ENCODE measurements at places on chromosomes 7 and 10. TPM values are rescaled to one million over a fixed set of nuclear protein-coding genes. Genes with fewer than 3 reads are reported as not detected.
A peak's percentile ranks its signal among the peaks of the same experiment; 100 is the strongest.

The WEE2 gene
- not detected for total RNA-seq

The HOXA3 gene
- total RNA-seq = not detected

The TAS2R3 gene
- 1.0 TPM for total RNA-seq

The DPYSL4 gene
- total RNA-seq = 3.3 TPM

DNA sequence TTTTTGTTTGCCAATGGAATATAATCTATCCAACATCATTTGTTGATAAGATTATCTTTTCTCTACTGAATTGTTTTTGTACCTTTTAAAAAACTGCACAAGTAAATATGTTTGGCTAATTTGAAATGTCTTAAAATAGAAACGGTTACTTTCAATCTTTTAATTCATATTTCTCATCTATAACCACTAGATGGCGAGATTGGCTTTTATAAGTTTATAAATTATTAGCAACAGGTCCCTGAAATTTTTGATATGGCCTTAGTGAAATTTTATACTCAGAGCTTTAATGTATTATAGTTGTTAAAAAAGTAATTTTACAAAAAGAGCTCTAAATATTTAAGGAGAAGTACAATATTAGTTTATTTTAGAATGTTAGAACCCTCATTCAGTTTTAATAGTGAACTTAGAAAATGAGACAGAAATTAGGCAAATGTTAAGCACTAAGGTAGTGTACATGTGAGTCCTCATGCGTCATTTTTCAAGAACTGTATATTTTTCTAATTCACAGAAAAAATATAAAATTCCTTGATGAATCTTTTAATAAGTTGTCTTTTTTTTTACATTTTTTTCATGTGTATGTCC is 592.5 kb downstream of the ARL4A start:
- peak; percentile 13 for DNase-seq
- no peaks in the 10 kb centered on the region for H3K4me1 ChIP-seq
- no peaks in the 10 kb centered on the region for H3K36me3 ChIP-seq

GRCh38 chr10:6718550-6718949 is 138.5 kb upstream of the PRKCQ start:
- no peak overlapping the region for H3K4me3 ChIP-seq
- no peaks in the 10 kb centered on the region for H3K27me3 ChIP-seq
- no peak overlapping the region for H3K27ac ChIP-seq
- DNase-seq = no peak

The ALOX5 gene
- total RNA-seq = 0.93 TPM

- DNase-seq = peak; percentile 29
- peak overlapping the region; percentile 72 for H3K4me3 ChIP-seq
- H3K27me3 ChIP-seq = no peaks in the 10 kb centered on the region
- peaks cover 65% of the 10 kb centered on the region for H3K4me1 ChIP-seq
Measured at GRCh38 chr10:46268076-46268881, 18.5 kb upstream of the ANTXRL start.

DNA sequence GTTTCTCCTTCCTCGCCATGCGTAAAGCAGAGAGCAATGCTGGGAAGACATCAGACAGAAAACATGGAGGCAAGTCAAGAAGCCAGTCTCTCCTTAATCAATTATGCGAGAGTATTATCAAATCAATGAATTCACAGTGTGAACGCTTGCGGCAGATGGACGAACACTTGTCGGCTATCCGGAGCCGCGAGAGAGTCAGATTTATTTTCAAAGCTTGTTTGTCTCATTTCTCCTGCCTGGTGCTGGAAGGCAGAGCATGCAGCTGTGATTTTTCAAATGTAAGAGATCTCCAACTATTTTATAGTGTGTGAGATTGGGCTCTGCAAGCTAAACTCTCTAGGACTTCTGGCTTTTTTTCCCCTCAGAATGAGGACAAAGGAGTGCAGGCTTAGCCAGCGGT is 252.3 kb downstream of the SNX10 start:
- no peak overlapping the region for H3K27ac ChIP-seq
- H3K4me3 ChIP-seq = no peak overlapping the region
- no peaks in the 10 kb centered on the region for H3K36me3 ChIP-seq

DNA sequence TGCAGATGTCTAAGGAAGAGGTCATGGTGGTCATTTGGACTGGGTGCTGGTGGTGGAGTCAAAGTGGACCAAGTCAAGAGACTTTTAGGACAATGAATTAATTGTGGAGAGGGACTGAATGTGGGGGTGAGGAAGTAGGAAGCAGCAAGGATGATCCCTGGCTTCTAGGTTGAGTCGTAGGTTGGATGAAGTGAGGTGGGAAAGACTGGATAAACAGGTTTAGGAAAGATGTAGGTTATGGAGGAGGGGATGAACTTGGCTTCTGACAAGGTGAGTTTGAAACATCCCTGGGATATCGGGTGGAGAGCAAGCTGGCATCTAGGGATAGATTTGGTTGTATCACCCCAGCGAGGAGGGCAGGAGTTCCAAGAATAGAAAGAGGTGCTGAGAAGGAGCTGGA is 7.6 kb downstream of the SEMA4G start:
- H3K4me1 ChIP-seq = no peaks in the 10 kb centered on the region
- H3K27ac ChIP-seq = no peak overlapping the region
- no peaks in the 10 kb centered on the region for H3K27me3 ChIP-seq

GRCh38 chr7:150337179-150337578 is 4.2 kb downstream of the RARRES2 start:
- H3K4me1 ChIP-seq = peaks cover 4% of the 10 kb centered on the region
- H3K36me3 ChIP-seq = no peaks in the 10 kb centered on the region
- H3K27me3 ChIP-seq = peaks cover 3% of the 10 kb centered on the region
- H3K27ac ChIP-seq = no peak overlapping the region

DNA sequence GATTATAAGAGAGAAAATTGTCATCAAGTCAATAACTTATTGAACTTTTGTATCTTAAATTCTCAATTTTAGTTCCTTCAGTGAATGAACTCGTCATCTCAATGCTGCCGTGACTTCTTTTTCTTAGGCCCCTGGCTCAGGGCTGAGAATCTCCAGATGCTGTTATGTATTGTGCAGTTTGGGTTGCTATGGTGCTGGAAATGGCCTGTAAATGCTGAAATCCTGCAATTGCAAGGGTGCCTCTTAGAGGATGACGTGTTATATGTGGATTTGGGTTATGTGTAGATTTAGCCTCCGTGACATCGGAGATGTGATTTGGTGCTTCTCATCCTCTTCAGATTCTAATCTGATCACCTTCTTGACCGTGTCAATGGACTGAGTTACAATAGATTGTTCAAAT is 55.7 kb upstream of the ZRANB1 start:
- no peak for DNase-seq
- no peak overlapping the region for H3K27ac ChIP-seq
- no peaks in the 10 kb centered on the region for H3K4me1 ChIP-seq
- H3K27me3 ChIP-seq = no peaks in the 10 kb centered on the region

The H2AZ2 gene
- 243 TPM for total RNA-seq

DNA sequence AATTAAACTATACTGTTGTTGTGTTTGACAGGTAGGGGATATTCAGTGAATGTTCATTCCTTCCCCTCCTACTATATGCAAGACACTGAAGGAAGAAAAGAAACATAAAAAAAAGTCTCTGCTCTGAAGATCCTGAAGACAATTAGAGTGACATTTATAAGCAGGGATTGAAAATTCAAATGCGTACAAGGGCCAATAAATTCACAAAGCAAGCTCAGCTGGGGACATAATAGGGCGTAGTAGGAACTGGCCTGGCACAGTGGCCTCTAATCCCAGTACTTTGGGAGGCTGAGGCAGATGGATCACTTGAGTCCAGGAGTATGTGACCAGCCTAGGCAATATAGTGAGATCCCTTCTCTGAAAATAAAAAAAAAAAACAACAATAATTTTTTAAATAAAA is 104.9 kb upstream of the KMT2E start:
- H3K36me3 ChIP-seq = no peaks in the 10 kb centered on the region
- H3K27me3 ChIP-seq = peaks cover 7% of the 10 kb centered on the region
- H3K4me3 ChIP-seq = no peak overlapping the region
- no peak for DNase-seq

The ZNF425 gene
- total RNA-seq = 1.4 TPM

DNA sequence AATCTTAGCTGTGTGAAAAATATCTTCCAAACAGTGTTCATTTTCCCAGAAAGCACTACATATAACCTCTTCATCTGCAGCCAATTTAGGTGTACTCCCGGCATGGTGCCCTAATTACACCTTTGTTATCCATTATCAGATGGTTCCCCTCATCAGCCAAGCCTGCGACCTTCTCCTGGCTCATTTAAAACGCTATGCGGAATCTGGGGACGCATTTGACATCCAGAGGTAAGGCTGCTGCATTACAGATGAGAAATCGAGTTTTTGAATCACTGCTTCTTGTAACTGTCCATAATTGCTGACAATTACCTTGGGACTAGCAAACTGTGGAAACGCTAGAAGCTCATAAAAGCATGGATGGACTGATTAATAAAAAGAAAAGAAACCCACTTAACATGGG is 109.5 kb downstream of the PARP12 start:
- DNase-seq = no peak
- no peaks in the 10 kb centered on the region for H3K4me1 ChIP-seq
- no peaks in the 10 kb centered on the region for H3K36me3 ChIP-seq

DNA sequence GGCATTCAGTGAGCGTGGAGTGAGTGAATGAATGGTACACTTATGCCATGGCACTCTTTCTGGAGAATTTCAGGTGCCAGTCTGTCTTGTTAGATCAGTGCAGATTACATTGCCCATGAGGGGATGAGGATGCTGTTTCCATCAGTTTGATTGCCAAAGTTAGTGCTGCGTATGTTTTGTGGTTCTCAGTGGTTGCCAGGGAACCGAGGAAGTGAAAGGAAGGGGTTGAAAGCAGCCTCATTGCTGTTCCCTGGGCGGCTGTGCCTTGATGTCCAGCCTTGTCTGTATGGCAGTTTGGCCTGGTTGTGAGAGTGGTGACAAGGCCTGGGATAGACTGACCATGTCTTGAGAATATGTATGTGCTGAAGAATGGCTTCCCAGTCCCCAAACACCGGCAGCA is 30.2 kb downstream of the WBP1L start:
- no peaks in the 10 kb centered on the region for H3K27me3 ChIP-seq
- no peak overlapping the region for H3K27ac ChIP-seq
- no peak overlapping the region for H3K4me3 ChIP-seq
- no peak for DNase-seq

- DNase-seq = no peak
- H3K4me3 ChIP-seq = no peak overlapping the region
Measured at GRCh38 chr7:47408675-47409074, 173.2 kb downstream of the TNS3 start.

- H3K4me1 ChIP-seq = no peaks in the 10 kb centered on the region
- no peak overlapping the region for H3K27ac ChIP-seq
- DNase-seq = no peak
- no peak overlapping the region for H3K4me3 ChIP-seq
Measured at GRCh38 chr7:108087778-108088177, 42.4 kb downstream of the LAMB4 start.

GRCh38 chr10:28879875-28880682 is 202.8 kb downstream of the BAMBI start:
- H3K27ac ChIP-seq = no peak overlapping the region
- no peak for DNase-seq
- H3K36me3 ChIP-seq = no peaks in the 10 kb centered on the region
- H3K4me1 ChIP-seq = no peaks in the 10 kb centered on the region
- H3K4me3 ChIP-seq = no peak overlapping the region

GRCh38 chr10:30017556-30017955 is 41.8 kb downstream of the JCAD start:
- no peak overlapping the region for H3K4me3 ChIP-seq
- H3K4me1 ChIP-seq = no peaks in the 10 kb centered on the region
- H3K27ac ChIP-seq = no peak overlapping the region

The TRIM73 gene
- total RNA-seq = 4.7 TPM

DNA sequence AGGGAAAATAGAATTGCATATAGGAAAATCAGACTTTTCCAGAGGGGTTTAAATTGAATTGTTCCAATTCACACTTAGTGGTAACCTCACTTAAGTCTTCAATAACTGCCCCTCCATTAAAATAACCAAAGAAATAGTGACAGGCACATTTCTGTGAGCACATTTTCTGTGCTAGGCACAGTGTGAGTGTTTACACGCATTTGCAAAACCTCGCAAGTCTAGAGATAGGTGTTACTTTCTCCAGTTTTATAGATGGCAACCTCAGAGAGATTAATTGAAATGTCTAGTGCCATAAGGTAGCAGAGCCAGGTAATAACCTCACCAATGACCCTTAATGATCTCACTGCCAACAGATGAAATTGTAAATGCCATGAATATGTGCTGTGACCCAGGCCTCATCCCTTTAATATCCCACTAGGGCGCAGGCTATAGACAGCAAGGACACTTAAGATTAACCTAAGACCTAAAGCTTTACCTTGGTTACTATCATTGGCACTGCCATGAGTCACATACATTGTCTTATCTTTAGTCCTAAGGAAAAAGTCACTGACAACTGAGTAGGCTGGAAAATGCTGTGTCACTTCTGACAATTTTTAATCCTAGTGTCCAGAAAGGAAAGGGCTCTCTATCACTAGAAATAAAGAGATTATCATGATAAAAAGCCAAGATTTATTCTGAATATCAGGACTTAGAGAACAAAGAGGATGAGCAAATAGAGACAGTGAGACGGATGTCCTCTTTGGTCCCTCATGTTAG is 187.8 kb downstream of the PPP1R17 start:
- no peak overlapping the region for H3K27ac ChIP-seq
- no peaks in the 10 kb centered on the region for H3K36me3 ChIP-seq
- no peaks in the 10 kb centered on the region for H3K27me3 ChIP-seq
- no peak for DNase-seq

DNA sequence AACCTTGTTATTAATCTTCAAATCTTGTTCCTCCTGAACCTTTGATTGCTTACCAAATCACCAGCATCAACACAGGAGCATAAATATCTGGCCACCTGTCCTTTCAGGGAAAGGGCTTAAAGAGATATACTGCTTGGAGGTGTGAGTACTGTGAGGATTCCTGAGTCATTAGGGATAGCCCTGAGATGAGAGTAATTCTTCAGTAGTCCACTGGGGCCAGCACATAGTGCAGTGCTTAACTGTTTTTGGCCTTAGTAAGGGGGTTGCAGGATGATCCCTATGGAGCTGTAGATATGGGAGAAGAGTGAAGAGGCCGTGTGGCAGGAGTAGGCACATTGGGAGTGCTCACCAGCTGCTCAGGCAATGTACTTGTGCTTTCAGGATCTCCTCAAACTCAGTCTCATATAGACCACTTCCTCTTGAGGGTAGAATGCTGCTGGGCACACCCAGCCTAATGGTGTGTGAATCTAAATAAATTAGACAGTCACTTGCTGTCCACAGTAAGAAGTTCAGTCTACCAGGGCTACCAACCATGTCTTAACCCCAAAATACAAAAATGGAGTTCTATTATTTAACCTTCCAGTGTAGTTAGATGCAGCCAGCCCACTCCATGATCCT is 26.5 kb upstream of the GPR141 start:
- no peaks in the 10 kb centered on the region for H3K27me3 ChIP-seq
- no peak overlapping the region for H3K27ac ChIP-seq
- no peak for DNase-seq
